NCI-H1930 (cell line): ENCODE measurements at places on chromosomes 4 and X.

- no peak for DNase-seq
Measured at GRCh38 chrX:145818186-145819113, 821 bp downstream of the SLITRK2 start.

GRCh38 chr4:159018062-159018629, 84.7 kb upstream of the RAPGEF2 start:
- no peak for DNase-seq

GRCh38 chr4:2767046-2767704, 11.0 kb upstream of the TNIP2 start:
- DNase-seq: no peak

DNA sequence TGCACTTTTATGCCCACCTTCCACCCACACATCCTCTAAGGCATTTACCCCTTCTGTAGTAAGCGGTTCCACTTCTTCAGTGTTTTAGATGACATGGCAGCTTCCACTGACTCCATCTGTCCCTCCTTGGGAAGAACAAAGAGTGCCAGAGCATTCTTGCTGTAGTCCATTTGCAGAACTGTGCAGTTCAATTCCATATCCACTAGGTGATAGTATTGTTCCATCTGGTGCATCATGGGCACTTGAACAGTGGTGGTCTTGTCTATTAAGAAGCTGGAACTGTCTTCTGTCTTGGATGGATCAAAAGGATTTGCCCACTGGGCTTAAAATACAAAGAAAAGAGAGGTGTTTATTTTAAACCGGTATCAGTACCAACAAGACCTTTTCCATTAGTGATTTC, 3.5 kb downstream of the SERPINA7 start:
- DNase-seq: no peak

DNA sequence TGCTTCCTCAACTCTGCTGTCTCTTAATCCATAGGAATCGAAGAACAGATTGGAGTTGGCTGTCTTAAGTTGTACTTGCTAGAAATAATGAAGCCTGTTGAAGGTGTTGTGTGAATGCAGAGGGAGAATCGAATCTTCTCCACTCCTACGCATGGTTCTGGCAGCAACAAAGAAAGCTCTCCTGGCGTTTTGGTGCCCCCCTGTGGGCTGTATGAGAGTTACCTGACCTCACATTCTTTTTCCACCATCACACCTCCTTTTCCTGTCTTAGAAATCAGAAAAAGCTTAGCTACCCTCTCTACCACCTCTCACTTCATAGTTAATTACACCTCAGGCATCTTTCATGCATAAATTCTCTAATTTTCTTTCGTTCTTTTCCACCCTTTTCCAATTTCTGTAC, 16.3 kb downstream of the KLF8 start:
- DNase-seq: no peak

DNA sequence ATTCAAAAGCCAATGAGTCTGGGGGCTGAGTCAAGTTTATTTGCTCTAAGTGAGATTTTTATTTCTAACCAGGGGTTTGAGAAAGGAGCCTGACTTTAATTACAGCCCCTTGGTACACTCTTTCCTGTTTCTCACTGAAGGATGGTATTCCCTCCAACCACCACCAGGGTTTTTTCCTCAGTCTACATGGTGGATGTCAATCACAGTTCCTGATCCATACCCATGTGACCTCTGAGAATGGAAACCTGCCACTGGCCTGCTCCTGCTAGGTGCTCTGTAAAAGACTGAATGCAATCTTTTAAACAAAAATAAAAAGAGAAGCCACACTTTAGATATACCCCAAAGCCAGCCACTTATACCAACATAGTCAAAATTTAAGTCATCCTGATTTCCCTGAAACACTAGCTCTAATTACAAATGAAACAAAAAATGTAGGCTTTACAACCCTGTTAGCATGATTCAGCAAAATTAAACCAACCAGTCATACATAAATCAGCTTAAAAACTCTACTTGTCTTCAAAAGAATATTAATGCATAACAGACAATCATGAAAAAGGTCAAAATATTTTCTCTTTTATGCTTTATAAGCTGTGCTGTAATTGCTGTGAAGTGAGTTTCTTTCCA, 112.1 kb upstream of the NWD2 start:
- DNase-seq: no peak

GRCh38 chrX:19373351-19373891, 29.7 kb downstream of the PDHA1 start:
- no peak for DNase-seq

- DNase-seq: no peak
Measured at GRCh38 chrX:84047339-84047738, 140.7 kb downstream of the RPS6KA6 start.

DNA sequence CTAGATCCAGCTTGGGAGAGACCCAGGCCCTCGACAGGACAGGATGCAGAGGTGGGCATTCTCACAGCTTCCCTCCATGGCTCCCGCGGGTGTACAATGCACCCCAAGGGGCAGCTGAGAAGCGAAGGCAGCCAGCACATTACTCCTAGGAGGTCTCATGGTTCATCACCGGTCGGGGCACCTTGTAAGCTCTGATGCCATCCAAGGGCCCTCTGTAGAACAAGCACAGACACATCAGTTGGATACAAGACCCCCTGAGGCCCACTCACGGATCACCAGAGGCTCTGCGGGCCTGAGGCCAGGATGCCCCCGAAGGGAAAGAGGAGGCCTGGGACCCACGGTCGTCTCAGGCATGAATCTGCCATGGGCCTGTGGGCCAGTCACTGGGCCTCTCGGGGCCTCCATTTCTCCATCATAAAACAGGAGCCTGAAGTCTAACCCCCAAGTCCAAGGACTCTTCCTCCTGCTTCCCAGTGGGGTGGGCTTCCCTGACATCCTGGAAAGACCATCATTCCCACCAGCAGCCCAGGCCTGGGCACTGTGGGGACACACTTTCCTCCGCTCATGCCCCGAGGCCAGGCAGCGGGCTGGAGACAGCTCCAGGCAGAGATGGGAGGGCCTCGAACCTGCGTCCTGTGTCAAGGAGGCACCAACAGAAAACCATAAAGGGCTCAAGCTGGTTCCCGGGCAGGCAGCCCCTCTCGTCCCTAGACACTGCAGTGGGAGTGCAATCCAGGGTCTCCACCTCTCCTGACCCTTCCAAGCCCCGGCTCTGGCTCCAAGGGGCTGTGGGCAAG, 20.1 kb downstream of the HMX1 start:
- no peak for DNase-seq

GRCh38 chrX:110359273-110359672, 625 bp downstream of the RTL9 start:
- DNase-seq: no peak

- DNase-seq: no peak
Measured at GRCh38 chrX:129577473-129577872, 37.4 kb downstream of the OCRL start.

DNA sequence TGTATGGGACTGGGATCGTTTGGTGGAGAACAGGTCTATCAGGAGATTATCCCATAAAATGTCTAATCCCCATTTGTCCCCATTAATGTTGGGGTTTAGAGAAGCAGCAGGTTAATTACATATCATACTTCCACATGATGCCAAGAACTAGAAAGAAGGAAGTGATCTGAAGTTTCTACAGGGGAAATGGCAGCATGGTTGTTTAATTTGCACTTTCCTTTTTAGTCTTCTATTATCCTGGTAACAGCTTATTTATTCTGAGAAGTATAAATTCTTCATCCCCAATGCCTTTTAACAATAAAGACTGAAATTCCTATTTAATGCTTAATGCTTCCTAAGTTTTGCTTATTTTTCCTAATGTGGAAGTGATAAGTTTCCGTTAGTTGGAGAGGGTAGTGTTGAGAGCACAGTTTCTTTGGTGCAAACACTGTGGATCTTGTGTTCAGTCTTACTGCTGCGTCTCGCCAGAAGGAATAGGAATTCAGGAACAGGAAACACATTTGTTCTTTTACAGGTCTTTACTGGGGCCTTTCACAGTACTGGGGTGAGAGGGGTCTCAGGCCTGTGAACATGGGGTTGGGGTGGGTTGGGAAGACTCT, 59.5 kb upstream of the TADA2B start:
- no peak for DNase-seq

DNA sequence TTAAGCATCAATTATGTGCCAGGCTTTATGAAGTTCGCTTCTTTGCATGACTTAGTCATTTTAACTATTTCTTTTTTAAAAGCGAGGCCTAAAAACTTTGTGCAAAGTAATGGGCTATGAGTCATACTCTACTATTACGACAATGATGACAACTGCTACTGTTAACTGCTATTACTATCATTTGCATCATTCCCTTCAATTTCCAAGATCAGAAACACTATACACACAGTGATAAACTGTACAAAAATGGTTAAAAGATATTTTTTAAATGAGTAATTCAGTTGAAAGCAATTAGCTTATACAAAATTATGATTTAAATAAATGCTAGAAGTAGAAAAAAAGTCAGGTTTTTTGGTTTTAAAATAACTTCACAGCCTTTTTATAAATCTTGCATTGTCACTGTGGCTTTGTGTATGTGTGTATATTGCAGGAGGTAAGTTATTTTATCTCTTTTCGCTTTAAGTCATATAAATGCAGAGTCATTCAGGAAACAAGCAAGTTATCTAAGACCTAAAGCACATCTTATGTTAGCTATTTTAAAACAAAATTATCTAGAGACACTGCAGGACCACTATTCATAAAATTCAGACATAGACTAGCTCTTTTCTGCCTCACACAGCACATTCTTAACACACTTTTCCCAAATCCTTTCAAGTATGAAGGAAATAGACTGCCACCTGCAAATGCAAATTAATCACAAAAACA, 18.5 kb upstream of the CXCL3 start:
- no peak for DNase-seq

DNA sequence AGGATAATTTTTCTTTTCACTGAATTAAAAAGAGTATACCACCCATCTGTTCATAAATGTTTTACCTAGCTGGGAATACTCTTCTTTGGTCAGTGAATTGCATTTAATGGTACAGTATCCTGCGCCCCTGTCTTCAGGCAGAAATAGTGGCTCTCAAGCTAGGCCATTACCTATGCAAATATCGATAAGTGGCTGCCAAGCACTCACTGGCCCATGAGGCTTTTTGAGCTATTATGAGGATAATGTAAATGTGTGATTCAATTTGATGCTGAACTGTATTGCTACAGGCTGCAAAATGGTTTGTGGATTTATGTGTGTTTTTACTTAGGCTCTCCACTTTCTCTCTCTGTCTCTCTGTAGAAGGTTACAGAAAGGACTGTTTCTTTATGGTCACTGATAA, 30.1 kb upstream of the MTMR1 start:
- DNase-seq: no peak

GRCh38 chr4:125780164-125780563, 465.4 kb downstream of the FAT4 start:
- DNase-seq: no peak

DNA sequence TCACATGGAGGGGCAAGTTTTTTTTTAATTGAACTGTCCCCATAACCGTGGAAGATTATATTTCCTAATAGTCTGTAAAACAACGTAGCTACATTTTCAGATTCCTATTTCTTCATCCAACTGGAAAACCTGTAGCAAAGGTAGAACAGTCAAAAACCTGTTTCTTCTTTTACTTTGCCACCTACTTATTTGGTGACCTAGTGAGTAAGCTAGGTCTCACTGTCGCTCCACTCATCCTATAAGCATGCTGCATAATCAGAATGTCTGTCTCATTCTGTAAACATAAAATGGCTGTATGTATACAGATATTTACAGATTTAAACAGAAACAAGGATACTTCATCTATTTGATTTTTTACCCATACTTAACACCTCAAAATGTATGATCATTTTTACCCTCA, 20.4 kb downstream of the MAML3 start:
- no peak for DNase-seq

DNA sequence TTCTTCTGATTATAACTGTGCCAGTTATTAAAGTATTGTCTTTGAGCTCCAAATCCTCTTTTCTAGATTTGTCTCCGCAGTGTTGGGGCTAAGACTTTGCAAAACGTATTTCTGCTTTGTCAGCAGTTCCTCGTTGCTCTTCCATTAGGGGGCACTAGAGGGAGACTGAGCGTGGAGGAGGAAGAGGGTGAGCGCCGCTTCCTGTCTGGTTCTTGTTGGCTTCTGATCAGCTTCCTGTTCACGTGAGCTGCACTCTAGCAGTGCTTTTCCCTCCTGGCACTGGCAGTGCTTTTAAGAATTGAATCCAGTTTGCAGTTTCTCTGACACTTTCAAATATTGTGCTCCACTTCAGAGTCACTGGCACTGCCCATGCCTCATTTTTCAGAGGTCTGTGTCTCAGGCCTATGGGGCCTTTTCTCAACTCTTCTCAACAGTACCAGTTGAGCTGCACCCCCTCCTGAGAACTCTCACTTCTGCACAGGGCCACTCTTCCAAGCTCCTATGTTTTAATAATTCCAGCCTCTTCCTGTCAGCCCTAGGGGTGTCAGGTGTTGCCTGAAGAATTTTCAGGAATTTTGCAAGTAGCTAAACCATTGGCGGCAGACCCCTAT, 54.4 kb upstream of the LCORL start:
- DNase-seq: no peak

DNA sequence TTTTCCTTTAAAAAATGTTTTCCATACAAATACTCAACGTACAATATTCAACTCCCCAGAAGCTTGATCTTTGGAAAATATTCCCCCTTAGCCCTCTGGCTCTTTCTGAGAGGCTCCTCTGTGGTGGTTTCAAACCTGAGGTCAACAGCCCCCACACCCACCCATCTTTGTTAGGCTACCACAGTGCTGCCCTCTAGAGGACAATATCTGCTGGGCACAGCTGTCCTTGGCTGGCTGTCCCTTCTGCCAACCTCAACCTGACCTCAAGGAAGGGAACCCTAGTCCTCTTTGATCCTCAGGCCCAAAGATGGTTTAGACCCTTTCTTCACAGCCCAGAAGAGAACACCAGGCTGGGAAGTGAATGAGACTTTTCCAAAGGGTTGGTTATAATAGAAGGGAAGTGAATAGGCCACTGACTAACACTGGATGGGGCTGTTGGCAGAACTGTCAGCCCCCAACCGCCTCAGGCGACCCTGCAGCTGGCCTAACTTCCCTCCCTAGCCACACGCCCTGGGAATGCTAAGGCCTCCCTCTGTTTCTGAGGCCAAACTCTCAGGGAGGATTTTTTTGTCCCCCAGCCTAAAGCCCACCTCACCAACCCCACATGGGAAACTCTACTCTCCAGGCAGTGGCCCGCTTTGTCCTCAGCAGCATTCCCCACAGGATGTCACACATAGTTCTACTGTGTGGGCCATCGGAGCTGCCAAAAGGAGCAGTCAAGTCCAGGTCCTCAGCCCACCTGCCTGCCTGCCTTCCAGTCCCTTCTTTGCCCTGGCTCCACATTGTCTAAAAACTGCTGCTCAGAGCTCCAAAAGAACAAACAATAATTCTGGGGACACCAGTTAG, 34.3 kb downstream of the NYX start:
- DNase-seq: no peak

- DNase-seq: no peak
Measured at GRCh38 chr4:66556651-66557278, 886.5 kb upstream of the EPHA5 start.

DNA sequence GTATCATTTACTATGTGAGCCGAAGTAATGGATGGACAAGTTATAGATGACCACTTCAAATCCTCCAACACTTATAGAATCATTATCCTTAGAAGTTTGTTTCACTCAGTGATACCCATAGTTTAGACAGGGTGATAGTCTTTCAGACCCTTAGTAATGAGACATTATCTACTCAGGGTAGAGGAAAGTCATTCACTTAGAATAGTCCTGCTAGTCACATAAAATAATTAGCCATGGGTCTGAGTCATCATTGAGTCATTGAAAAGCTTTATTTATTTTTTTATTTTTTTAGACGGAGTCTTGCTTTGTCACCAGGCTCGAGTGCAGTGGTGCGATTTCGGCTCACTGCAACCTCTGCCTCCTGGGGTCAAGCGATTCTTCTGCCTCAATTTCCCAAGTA, 321.7 kb upstream of the FSTL5 start:
- no peak for DNase-seq
